Activated CD4-positive, CD25-positive, alpha-beta regulatory T cell treated with anti-CD3 and anti-CD28 coated beads, Interleukin-2, amount 50 U/mL, for 72 hours (primary cell): ENCODE measurements at places on chromosomes 4 and X.

DNA sequence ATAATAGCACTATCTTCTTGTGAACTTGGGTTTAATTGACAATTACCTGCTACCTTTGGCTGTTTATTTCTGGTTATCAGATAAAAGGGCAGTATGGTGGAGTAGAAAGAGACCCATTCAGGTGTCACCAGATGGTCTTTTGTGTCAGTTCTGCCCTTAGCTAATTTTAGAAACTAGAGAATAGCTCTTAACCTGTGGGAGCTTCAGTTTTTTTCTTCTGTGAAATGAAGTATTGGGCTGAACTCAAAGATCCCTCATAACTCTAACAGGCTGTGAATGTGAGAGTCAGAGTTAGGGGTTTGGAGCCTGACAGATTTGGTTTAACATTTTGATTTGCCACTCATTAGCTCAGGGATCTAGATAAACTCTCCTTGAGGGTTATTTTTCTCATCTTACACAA, 335.2 kb downstream of the PPP1R2C start:
- no peak for DNase-seq

DNA sequence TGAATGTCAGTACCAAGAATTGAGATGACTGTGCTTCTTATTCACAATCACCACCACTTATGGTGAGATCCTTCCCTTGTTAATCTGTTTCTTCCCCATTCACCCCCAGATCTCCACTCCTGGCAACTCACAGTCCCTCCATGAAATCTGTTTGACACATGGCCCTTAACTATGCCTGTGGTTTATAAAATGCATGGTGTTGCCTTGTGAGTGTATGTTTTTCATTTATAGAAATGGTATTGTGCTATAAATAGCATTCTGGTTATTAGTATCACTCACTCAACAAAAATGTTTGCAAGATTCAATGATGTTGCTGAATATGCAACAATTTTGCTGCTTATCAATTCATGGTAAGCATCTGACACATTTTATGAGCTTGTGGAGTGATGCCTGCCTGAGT, 131.0 kb downstream of the PRKX start:
- no peak for DNase-seq

GRCh38 chr4:74423104-74423503, 21.8 kb upstream of the AREG start:
- DNase-seq = no peak

- DNase-seq = no peak
Observed at GRCh38 chr4:30901461-30902451, 181.6 kb downstream of the PCDH7 start.

GRCh38 chr4:166680796-166681195, 553.5 kb downstream of the SPOCK3 start:
- no peak for DNase-seq

DNA sequence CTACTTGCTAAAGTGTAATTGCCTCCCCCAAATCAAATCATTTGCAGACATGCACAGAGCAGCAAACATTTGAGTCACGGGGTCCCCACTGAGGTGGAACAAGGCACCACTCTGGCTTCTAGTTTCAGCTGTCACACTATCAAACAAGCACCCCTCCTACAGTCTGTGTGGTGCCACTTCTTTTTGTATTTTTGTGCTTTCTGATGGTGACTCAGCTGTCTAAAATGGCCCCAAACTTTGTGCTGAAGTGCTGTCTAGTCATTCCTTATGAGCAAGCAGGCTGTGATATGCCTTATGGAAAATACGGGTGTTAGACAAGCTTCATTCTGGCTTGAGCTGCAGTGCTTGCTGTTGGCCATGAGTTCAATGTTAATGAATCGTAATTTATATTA, 15.4 kb downstream of the IGFBP7 start:
- no peak for DNase-seq

- DNase-seq = no peak
Observed at GRCh38 chr4:181685461-181685860, 557.7 kb upstream of the TENM3 start.

DNA sequence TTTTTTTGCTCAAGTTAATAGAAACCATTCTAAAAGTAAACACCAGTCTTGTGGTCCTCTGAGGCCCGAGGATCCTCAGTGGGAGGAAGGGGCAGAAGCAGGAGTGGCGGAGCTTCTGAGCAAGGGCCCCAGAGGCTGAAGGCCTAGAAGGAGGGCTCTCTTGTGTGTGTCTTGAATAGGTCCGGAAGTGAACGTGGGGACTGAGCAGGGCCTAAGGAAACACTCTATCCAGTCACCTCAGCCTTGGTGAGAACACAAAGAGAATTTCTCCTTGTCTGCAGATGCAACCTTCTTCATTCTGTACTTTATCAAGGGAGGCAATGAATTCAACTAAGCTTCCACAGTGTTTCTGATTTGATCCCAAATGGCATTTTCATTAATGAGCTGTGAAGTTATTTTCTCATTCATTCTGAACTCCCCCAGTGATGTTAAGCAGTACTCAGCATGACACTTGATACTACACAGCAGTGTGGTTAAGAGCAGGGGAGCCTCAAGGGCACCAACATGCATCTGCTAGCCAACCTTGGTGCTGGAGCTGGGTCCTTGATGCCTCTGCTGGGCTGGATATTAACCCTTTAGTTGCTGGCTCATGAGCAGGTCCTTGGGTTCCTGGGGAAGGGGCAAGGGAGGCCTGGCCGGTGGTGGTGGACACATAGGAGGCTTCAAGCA, 64.7 kb downstream of the RBM47 start:
- DNase-seq = no peak

- DNase-seq = no peak
Observed at GRCh38 chrX:828411-828959, 197.9 kb downstream of the SHOX start.

GRCh38 chr4:30450474-30450873, 269.7 kb upstream of the PCDH7 start:
- no peak for DNase-seq

GRCh38 chr4:85787133-85787532, 312.2 kb downstream of the ARHGAP24 start:
- no peak for DNase-seq
